A549 (cell line): ENCODE measurements at places on chromosomes 11 and 22.

GRCh38 chr11:123616505-123617198 lies 37.8 kb downstream of the SCN3B start:
- no peak for DNase-seq

GRCh38 chr11:102683277-102683676 lies 22.3 kb downstream of the MMP27 start:
- peak; percentile 10 for DNase-seq

GRCh38 chr22:30731658-30732057 lies 37.0 kb downstream of the OSBP2 start:
- no peak for DNase-seq

GRCh38 chr11:86119077-86119476 lies 50.2 kb upstream of the PICALM start:
- DNase-seq, result no peak

GRCh38 chr11:128469220-128469619 lies 118.1 kb downstream of the ETS1 start:
- DNase-seq, result no peak
